Sigmoid colon (tissue), 7 donors: ENCODE measurements at places on chromosomes 1 and 21. TPM values are rescaled to one million over a fixed set of nuclear protein-coding genes. Genes with fewer than 3 reads are reported as not detected.

Gene CTSS
- total RNA-seq: 63.3 TPM

Gene PLPPR5
- 0.16 TPM for total RNA-seq

Gene GSTM2
- total RNA-seq: 65.7 TPM

DNA sequence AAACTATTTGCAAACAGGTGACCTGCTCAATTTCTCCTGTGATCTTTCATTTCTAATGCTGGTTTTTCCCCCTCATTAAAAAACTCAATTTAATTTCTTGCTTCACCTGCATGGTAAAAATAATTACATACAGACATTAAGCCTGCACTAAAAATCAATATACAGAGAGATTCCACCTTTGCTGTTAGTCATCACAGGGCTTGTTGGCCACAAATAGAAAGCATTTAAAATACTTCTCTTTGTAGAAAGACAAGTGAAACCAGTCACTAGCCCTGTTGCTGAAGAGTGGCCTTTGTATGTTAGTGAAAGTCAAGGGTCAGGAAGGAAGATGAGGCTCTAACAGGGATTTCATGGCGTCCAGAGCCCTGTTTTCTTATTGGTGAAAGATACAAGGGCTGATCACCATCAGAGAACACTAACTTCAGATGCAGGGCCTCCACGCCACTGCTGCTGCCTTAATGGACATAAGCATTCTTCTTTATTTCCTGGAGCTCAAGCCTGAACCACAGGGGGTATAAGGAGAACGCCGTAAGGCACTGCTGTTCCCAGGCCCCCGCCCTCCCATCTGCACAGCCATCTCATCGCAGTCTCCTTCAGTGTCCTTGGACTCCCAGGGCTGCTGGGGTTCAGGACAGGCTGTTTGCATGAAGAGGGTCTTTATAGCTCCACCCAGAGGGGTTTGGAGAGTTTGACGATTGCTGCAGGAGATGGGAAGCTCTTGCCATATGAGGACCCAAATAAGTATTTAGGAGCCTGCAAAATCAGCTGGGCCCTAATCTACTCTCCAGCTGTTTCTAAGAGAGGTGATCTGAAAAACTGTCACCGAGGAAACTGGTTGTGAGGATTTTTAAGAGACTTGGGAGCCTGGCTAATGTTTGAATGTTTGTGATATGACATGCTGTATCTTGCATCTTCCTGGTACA is 117.3 kb upstream of the IRF2BP2 start:
- DNase-seq: peak; percentile 48

GRCh38 chr1:189775343-189775742 is 702.3 kb downstream of the BRINP3 start:
- DNase-seq: no peak

DNA sequence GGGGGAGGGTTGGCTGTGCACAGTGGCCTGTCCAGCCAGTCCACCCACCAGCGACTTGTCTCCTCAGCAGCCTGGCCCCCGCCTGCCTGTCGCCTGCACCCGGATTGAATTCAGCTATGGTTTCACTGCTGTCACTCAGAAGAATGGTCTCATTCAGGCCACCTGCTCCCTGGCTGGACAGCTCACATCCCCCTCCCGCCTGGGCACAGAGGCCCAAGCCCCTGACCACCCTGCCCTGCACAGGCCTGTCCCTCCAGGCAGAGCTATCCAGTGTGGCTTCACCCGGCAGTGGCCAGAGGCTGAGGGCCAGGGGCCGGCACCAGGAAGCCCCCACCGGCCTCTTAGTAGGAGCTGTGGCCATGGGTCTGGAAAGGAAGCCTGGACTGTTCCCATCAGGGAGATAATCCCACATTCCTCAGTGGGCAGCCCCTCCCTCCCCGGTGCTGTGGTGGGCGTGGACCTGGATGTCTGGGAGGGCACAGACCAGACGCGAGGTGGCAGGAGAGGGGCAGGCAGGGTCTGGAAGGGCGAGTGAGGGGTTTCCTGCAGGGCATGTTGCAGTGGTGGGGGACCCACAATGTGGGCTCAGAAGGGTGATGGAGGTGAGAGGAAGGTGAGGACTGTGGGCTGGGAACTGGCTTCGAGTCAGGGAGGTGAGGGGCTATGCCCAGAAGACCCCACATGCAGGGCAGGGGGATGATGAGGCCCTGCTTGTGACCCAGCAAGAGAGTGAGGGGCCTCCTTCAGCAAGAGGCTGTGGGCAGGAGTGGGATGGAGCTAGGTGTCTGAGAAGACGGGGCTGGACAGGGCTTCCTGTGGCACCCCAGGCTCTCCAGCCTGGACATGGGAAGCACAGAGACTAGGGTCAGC is 30.4 kb downstream of the WNT9A start:
- DNase-seq: no peak

DNA sequence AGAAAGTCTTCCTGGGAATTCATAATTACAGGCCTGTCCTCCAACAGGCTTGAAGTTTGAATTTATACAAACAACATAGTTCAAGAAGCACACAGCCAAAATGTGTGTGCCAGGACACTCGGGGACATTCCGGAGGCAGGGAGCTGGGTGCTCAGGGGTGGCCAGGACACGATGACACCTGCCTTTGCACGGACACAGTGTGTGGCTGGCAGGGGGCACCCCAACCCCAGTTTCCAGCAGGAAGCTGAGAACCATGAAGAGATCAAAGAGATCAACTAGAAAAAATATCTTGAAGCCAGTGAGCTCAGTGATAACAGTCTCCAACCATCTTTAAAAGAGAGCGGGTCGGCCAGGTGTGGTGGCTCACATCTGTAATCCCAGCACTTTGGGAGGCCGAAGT is 32.5 kb upstream of the TRAPPC10 start:
- no peak for DNase-seq

- no peak for DNase-seq
These were observed 26.0 kb downstream of the KNCN start for GRCh38 chr1:46525253-46525983.

DNA sequence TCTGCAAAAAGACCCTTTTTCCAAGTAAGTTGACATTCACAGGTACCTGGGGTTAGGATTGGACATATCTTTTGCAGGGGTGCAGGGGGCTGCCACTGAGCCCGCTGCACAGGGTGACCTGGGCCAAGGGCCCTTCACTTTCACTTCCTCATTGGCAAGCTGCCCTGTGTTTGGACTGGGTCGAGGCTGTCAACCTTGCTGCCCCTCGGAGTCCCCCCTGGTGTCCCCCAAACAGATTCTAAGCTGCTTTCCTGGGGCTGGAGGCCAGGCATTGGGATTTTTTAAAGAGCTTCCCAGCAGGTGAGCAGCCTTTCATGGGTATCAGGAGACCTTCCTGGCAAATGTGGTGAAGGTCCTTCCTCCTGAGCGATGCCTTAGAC is 7.9 kb upstream of the UMODL1 start:
- DNase-seq: no peak

- DNase-seq: peak; percentile 62
These were observed 19.5 kb downstream of the LSS start for GRCh38 chr21:46208761-46209721.

- no peak for DNase-seq
These were observed 12.0 kb downstream of the OR2M4 start for GRCh38 chr1:248243204-248243603.

- DNase-seq: peak; percentile 97
These were observed 37.3 kb downstream of the NENF start for GRCh38 chr1:212470059-212470458.

DNA sequence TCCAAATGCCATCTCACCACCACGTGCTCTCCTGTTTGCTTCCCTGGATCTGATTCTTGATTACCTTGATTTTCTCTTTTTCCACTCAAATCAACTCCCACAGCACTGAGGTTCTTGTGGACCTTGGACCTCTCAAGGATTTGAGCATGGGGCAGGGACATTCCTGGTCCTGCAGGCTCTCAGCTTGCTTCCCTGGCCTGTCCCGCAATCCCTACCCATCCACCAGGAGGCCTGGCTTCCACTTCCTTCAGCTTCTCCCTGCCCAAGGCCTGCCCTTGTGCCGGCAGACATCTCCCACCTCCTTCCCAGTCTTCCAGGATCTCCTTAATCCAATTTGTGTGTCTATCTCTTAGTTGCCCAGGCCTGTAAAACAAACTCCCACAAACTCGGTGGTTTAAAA is 21.6 kb downstream of the PLA2G2A start:
- no peak for DNase-seq

DNA sequence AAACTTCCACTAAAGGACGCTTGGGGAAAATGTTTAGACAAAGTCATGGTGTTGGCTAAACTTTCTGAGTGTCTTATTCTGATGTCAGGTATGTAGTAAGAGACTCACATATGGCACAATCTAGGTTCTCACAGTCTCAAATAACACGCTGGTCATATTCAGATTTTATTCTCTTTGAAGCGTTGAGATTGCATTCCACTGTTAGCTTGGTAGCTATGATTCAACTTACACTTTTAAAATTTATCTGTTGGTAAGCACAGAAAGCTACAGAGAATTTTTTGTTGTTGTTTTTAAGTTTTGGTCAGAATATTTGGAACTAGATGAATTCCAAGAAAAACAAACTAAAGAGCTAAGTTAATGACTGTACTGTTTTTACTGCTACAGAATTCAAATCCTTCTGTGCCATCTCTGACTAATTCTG is 126.7 kb downstream of the PRRX1 start:
- DNase-seq: no peak

DNA sequence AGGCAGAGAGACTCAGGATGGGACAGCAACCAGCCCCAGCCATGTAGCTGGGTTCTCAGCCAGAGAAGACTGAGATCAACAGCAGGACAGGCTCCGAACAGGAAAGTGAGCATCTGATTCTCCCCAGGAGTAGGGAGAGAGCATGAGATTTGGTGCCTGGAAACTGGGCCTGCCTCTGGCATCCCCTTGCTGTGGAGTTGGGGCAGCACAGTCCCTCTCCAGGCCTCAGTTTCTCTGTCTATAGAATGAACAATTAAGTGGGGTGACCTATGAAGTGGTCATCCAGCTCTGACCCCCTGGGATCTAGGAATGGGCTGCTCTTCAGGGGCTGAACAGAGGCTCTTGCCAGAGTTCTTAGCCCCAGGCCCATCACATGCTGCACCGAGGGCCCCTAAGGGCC is 55.6 kb downstream of the KLHDC7A start:
- no peak for DNase-seq
